Urinary bladder (tissue), 4 donors: ENCODE measurements at places on chromosomes 6 and 20. TPM values are rescaled to one million over a fixed set of nuclear protein-coding genes. Genes with fewer than 3 reads are reported as not detected.

GRCh38 chr6:128504003-128504654, 16.3 kb downstream of the PTPRK start:
- no peak for DNase-seq

Gene RNF144B
- total RNA-seq = 13.2 TPM

Gene C6orf15
- total RNA-seq = not detected

Gene OARD1
- 16.9 TPM for total RNA-seq

DNA sequence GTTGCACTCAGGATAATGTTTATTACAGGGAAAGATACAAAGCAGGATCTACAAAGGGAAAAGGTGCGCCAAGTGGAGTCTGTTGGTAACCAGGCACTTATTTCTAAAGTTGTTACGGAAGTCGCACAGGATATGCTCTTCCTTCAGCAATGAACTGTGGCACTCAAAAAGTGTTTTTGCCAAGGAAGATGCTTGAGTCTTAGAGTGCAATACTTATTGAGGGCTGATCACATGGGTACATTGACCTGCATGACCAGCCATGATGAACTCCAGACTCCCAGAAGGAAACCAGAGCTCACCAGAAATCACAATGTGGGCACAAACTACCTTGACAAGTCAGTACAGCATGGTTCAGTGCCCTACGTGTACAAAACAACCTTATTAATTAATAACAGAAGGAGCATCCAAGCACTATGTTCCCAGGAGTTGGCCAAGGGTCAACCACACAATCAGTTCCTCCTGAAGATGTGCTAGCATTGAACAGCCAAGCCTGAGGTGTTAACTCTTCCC, 270.7 kb upstream of the TFAP2D start:
- no peak for DNase-seq

- DNase-seq = no peak
Observed at GRCh38 chr6:16712931-16713484, 48.3 kb downstream of the ATXN1 start.

- no peak for DNase-seq
Observed at GRCh38 chr6:150841697-150842096, 23.8 kb upstream of the MTHFD1L start.

DNA sequence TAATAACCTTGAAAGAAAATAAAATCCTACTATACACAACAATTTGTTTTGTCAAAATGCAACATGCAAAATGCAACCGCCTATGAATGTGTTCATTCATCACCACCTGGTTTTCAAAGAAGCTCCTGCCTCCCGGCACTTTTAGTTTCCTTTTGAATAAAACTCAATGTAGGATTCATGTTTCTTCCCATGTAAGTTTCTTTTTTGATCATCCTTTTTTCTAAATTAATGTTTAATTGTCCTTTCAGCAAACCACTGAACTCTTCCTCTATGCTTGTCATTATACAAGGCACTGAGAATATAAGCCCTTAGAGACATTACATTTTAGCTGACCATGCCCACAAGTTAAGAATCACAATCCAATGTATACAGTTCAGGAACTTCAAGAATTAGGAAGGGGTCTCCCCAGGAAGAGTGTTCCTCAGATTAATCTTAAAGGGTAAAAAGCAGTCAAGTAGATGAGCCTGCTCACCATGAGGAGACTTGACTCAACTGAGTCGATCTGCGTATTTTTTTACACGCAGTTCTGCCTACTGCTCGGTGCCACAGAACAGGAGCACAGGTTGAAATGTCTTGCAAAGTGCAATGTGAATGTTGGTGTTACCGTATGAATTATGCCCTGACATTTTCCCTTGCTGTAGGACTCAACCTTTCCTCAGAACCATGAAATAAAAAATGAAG, 7.2 kb upstream of the THEMIS start:
- DNase-seq = no peak

- no peak for DNase-seq
Observed at GRCh38 chr6:4892785-4893485, 110.9 kb downstream of the RPP40 start.

DNA sequence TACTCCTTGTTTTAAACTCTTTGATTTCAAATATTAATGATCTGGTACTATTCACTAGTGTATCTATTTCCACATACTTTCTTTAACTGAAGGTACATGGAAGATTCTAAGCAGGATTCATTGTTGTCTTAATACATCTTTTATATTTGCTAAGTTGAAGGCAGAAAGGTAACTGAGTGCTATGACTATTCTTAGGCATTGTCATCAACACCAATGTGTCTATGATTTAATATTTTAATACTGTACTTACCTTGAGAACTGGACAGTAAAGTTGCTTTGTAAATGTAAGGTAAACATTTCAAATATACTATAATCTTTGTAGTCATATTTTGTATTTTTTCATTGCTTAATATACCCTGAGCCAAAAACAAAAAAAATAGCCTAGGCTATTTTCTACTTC, 8.9 kb upstream of the BTBD9 start:
- DNase-seq = no peak

DNA sequence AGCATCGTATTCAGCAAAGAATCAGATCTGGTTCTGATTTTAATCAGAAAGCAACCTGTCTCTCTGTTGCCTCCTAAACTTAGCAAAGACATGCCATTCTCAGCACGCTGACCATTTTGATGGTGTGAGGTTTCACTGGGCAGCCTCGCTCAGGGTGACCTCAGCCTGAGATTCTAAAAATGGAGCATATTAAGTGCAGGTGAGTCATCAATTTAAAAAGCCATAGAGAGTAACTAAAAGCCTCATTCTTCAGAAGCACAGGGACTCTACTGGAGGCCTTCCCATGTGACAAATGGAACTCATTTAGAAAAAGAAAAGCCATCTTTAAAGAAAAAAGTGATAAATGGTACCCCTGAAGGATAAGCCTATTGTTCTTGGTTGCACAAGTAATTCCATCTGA, 91.3 kb downstream of the FILIP1 start:
- no peak for DNase-seq

DNA sequence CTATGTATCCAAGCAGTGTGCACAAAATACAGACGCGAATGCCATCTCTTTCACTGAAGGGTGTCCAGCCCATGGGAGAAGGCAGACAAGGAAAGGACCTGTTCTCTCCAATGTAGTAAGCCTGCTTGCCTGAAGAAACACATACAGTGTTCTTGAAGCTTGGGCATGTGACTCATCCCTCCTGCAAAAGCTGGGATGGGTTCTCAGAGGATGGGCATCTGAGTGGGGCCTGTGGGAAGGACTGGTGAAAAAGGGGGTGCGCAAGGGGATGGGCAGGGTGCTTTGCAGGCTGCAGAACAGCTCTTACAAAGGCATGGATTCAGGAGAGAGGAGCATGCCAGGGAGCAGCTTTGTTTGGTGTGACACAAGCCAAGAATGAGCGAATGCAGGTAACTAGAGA, 128.1 kb downstream of the FYN start:
- no peak for DNase-seq

GRCh38 chr6:110357664-110358552, at the start of gene METTL24:
TSS of gene METTL24 (minus strand) at chr6:110358349. CDS start at chr6:110358272, 77 bp downstream.
- DNase-seq = no peak

GRCh38 chr6:124530926-124531325, 431.3 kb upstream of the RNF217 start:
- no peak for DNase-seq

- no peak for DNase-seq
Observed at GRCh38 chr6:69422475-69422874, 374.3 kb downstream of the LMBRD1 start.

Gene MTFR2
- total RNA-seq = 1.6 TPM

DNA sequence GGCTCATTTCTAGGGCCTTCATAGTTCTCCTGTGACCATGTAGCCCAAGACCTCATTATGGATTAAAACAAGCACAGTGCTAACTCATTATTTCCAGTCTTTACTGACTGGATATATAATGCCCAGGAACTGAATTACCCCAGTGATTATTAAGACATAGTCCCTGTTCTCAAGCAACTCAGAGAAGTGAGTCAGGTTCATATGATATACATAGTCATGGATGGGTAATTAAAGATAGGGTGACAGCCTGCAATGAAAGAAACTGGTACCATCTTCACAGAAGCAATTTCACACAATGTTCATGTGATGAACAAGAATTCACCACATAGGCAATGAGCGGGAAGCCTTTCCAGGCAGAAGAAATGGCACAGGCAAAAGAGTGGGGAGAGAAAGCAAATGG, 3.5 kb downstream of the TRIM27 start:
- no peak for DNase-seq

DNA sequence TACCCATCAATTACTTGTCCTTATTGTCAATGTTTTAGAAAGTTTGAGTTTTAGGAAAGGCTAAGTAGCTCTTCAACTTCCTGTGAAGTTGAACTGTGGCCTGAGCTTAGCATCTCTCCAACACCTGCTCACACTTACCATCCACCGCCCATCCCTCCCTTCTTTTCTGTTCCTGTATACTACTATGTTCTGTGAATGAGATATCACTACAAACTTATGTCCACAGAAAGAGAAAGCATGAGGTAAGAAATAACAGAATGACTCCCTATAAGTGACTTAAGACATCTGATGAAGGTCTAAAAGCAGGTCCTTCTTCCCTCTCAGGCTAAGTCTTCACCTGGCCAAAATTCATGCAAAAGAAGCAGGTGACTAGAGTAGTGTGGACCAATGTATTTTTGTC, 246.3 kb upstream of the PREP start:
- no peak for DNase-seq

GRCh38 chr20:9409352-9409751, 105.0 kb upstream of the LAMP5 start:
- DNase-seq = no peak

DNA sequence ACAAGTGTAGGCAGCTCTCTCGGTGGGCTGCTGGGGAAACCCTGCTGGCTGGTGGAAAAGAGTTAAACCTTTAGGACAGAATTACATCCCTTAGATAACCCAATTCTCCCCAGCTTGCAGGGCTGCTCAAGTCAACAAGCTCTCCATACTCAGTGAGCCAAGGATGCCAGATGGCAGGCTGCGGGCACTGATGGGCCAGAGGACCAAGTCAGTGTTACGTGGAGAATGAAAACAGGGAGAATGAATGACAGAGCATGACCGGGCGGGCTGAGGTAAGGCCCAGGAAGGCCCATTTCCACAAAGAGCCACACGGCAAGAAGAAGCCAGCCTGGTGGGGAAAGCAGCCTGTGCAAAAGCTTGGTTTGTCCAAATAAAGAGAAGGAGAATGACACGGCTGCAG, 58.7 kb upstream of the CD93 start:
- no peak for DNase-seq

DNA sequence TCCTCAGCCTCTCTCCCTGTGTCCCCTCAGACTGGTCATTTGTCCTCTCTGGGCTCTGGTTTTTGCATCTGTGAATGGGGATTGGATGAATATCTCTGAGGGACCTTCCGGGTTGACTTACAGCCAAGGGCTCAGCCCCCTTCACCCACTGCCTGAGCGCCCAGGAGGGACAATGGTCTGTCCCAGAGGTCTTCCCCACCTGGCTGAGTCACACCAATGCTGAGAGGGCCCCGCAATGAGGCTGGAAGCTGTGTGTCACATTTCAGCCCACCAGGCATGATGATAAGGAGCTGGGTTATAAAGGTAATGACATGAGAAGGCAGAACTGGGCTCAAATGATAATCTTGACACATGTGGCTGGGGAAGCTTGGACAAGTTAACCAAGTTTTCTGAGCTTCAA, 70.5 kb downstream of the TOX2 start:
- no peak for DNase-seq

DNA sequence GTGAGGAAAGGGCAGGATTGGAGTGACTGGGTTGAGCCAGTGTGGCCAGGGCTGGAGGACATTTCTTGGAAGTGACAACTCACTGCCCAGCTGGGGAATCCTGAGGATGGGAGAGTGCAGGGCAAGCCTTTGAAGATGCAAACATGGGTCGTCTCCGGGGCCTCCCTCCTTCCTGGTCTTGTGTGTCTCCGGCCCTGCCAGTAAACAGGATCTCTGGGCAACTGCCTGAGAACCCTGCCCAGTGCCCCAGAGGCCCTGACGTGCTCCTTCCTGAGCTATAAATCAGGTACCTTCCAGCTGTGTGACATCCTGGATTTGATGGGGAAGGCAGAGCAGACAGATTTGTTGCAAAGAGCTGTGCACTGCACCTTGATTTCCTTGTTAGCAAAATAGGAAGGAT, 12.9 kb upstream of the TCF15 start:
- DNase-seq = no peak

DNA sequence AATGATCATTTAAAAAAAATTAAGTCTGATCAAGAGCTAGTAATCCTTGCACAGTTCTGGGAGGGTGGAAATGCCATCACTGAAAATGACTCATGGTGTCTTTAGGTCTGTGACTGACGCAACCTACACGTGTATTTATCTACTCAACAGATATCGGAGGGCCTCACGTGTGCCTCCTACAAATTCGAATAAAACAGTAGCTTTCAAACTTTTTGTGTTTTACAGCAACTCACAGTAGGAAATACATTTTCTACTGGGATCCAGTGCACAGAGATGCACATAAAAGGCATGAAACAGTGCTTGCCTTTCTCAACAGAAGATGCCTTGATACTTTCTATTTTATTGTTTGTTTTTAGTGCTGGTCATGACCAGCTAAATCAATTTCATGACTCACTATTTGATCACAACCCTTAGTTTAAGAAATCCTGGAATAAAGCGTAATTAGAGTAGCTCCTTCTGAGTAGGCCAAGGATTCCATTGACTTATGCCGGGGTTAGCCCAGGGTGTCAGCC, 210.0 kb upstream of the SNX9 start:
- DNase-seq = no peak

- DNase-seq = no peak
Observed at GRCh38 chr6:132060591-132060990, 109.4 kb upstream of the CCN2 start.

- peak; percentile 18 for DNase-seq
Observed at GRCh38 chr6:20092071-20092566, 120.2 kb downstream of the MBOAT1 start.

Gene BIRC7
- total RNA-seq = not detected

GRCh38 chr6:454148-454991, 62.8 kb downstream of the IRF4 start:
- no peak for DNase-seq

- DNase-seq = peak; percentile 68
Observed at GRCh38 chr6:82362878-82363427, 664 bp upstream of the TPBG start.

- DNase-seq = no peak
Observed at GRCh38 chr6:145457556-145457955, 277.8 kb downstream of the EPM2A start.

DNA sequence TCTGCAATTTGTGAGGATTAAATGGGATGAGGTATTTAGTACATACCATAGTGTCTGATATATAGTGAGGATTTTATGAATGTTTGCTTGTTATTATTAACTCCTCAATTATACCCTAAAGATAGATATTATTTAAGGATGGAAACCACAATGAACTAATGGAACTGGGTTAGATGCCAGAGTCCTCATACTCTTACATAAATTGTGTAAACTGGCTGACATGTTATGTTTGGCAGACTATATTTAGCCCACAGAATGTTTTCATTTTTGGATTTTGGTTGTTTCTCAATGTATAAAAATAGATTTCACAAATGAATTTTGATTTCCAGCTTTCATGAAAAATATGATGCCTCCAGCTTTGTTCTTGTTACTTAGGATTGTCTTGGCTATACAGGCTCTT, 37.6 kb downstream of the HTR1B start:
- DNase-seq = no peak

- no peak for DNase-seq
Observed at GRCh38 chr20:56761393-56761792, 132.3 kb downstream of the TFAP2C start.

Gene HMGCLL1
- total RNA-seq = 14.6 TPM

Gene TSBP1
- total RNA-seq = not detected

- no peak for DNase-seq
Observed at GRCh38 chr6:64083261-64083660, 447.7 kb downstream of the PHF3 start.

Gene CTCFL
- total RNA-seq = not detected

Gene DDAH2
- total RNA-seq = 81.6 TPM

Gene AGER
- 1.5 TPM for total RNA-seq
